ENCODE measurements at places on chromosomes 5 and 9. TPM values are rescaled to one million over a fixed set of nuclear protein-coding genes. Genes with fewer than 3 reads are reported as not detected.

DNA sequence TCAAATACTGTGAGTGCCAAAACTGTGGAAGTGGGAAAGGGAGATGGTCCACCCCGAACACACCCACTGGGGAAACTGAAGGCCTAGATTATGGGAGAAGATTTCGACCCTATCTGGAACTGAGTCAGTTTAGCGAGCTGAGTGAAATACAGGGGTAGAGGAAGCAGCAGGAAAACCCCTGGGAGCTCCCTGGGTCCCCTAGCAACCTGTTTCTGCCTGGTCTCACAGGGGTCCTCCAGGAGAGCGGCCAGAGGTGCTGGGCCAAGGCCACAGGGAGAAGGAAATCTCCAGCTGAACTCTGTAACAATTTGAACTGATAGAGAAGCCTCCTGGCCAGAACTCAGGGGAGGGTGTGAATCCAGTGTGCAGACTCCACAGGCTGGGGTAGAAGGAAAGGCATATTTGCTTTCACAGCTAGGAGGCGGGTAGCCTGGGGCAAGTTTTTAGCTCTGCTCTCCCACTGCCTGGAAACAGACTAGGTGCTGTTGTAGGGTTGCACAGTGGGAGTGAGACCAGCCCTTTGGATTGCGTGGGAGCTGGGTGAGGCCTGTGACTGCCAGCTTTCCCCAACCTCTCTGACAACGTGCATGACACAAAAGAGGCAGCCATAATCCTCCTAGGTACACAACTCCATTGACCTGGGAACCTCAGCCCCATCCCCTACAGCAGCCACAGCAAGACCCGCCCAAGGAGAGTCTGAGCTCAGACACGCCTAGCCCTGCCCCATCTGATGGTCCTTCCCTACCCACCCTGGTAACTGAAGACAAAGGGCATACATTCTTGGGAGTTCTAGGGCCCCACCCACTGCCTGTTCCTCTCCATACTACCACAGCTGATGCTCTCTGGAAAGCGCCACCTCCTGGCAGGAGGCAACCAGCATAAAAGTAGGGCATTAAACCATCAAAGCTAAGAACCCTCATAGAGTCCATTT lies 78.8 kb upstream of the GPBP1 start:
- no peak for DNase-seq

DNA sequence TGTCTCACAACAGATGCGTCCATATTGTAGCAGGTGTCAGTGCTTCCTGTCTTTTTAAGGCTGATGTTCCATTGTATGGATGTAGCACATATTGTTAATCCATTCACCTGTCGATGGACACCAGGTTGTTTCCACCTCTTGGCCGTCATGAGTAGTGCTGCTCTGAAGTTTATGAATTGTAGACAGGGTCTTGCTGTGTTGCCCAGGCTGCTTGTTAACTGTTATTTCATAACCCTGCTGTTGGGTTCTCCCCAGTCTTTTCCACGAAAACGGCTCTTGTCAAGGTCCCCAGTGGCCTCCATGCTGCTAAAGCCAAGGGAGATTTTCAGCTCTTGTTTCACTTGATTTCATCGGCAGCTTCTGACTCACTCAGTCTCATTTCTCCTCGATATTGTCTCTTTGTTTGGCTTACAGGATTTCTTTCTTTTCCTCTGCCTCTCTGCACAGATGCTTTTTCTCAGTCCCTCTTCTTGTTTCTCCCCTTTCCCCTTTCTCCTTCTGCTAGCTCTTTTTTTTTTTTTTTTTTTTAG lies 12.1 kb upstream of the PSD2 start:
- DNase-seq = no peak

DNA sequence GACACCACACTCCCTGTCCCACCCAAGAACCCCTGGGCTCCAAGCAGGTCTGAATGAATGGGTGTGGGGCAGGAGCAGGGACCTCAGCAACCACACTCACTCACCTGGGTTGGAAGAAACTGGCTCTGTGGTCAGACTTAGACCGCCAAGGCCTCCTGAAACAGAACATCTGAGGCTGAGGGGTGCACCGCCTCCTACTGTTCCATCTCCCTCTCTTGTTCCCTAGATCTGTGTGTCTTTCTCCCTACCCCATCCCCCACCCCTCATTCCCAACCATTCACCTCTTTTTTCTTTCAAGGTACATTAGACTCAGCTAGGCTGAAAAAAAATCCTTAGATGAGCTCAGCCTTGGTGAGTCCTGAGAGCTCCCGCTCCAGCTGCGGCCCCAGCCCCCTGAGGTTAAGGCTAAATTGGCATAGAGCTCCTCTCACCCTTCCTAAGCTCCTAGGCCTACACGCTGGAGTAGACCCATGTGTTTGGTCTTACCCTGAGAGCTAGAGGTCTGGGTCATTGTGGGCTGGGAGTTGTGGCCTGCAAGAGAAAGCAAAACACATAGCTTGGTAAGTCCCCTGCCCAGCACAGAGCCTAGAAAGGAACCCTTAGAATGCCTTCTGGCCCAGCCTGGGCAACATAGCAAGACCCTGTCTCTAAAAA lies 4.8 kb downstream of the ECSCR start:
- DNase-seq = no peak

- DNase-seq = no peak
These were observed 43.0 kb downstream of the NUDT12 start for GRCh38 chr5:103519550-103519949.

DNA sequence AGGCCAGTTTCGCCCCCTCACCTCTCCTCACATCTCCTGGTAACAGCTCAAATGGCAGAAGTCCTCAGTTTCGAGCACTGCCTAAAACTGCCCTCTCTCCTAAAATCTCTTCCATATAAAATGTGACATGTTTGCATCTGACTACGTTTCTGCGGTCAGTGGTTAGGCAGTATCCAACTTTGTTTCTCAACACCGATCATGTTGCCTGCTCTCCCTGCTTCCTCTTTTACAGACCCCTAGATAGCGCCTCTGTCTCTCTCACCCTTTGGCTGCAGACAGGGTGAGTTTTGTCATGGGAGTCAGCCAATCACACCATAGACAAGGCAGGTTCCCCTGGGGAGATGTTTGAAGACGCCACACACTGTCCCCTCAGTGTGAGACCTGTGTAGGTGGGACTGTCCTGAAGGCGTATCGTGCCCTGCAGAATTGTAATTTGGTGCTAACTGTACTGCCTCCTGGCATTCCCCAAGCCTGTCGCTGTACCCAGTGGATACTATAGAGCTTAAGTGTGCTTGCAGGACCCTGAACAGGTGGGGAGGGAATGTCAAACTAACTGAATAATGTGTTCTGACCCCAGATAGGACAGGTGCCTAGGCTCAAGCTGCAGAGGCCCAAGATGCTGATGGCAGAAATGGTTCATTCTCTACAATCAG lies 1.1 kb downstream of the HEXB start:
- DNase-seq = no peak

DNA sequence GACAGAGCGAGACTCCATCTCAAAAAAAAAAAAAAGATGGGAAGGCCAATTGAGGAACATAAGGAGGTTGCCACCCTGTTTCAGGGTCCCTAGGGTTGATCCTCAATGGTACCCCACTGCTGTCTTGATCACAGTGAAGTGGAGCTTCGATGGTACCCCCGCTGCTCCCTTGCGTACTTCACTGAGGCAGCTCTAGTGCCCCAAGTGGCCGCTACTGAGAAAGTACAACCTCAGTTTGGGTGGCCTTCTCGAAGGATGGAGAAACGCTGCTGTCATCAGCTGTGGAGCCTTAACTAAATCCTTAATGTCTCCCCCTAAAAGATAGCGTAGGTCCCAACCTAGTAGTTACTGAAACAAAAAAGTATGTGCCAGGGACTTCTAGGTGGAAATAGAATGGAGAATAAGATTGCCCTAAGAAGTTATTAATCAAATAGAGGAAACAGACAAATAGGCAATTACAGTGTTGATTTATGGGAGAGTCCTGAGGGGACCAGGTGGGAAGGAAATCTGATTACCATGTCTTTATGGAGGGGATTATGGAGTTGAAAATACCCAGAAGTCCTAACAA lies 6.3 kb downstream of the TESK1 start:
- peak; percentile 50 for DNase-seq

The KCNV2 gene
- total RNA-seq = not detected

DNA sequence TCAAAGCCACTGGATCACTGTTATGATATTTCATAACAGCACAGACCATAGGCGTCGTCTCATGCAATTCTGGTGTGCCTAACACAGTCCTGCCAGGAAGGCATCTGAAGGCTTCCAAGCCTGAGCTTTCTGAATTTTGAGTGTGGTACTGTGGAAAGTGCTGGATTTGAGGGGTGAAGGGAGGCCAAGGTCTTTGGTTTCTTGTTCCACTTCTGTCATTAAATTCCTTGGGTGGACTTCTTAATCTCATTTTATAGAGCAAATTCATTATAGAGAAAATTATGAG lies 441.3 kb upstream of the PIK3R1 start:
- DNase-seq = no peak

DNA sequence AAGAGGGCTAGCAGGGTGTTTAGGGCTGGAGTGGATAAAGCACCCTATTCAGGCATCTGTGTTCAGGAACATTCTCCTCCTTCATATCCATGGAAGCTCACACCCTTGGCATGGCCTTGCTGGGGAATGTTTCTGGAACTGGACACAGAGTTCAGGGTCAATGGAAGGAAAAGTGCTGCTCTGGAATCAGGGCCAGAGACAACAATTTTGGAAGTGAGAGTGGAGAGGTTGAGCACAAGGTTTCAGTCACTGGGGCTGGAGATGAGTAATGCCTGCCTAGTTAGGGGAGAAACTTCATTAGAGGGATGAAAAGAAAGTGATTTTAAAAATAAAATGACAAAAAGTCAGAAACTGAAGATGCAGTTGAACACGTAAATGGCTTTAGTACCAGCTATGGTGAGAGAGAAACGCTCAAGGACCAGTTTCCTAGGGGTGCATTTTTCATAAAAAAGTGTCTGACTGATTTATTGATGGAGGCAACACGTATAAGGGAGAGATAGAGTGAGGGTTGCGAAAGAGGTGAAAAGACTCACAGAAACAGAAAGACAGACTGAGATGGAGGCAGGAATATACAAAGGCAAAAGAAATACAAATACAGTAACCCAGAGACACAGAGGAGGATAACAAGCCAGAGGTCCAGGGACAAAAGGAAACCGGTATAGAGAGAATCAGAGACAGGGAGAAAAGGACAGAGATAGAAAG lies 8.0 kb upstream of the TNFSF15 start:
- no peak for DNase-seq

GRCh38 chr9:92185096-92185495 lies 69.9 kb upstream of the SPTLC1 start:
- DNase-seq = no peak

The ADAMTS12 gene
- not detected for total RNA-seq

DNA sequence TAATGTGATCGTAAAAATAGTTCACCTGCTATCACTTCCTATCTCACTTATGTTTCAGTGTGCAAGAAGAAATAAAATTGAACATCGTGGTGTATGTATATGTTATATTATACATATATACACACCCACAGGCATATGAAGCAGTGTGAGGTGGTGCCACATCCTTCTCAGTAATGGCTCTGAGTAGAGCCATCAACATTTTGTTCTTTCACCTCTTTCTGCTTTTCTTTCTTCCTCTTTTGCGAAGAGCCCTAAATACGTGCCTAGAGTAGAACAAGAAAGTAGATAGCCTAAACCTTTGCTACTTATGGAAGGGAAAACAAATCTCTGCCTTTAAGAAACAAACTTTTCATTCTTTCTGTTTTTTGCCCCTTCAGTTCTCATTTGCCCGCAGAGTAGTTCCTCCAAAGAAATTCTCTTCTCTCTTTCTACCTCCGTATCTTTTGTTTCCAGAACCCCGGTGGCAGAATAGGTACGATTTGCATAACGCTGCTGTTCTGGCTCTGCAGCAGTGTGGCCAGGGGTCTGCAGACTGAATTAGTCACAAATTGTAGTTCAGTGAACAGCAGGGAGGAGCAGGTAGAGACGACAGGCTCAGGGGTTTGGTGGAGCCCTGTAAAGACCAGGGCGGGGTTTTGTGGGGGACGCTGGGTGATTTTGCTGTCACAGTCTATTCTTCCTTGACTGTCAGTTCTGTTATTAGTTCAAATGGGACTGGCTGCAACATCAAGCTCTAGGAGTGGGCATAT lies 40.5 kb upstream of the PJA2 start:
- DNase-seq = no peak

- DNase-seq = no peak
These were observed 91.9 kb upstream of the CEP78 start for GRCh38 chr9:78144008-78144381.

DNA sequence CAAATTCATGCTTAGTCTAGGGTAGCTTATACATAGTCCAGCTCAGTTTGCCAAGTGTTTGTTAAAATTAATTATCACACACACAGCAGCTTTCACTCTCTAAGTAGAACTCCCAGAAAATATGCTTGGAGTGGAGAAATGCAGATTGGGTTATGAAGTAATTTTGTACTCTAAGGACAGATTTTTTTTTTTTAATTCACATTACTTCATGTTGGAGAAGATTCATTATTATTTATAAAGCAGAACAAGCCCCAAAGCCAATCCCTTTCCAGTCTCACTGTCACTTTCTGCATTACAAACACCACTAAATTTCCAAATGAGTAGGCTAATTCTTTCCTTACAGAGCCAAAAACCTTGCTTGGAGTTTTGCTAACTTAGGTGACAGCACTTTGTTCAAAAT lies 11.7 kb upstream of the C9orf72 start:
- DNase-seq = no peak

Data from activated T-cell treated with anti-CD3 and anti-CD28 coated beads, Interleukin-2, amount 50 U/mL, for 4 hours (primary cell).